ENCODE measurements at places on chromosomes 1 and 21.
A peak's percentile ranks its signal among the peaks of the same experiment; 100 is the strongest.

GRCh38 chr1:28322194-28322593 is 6.6 kb upstream of the MED18 start:
- DNase-seq = peak; percentile 53

DNA sequence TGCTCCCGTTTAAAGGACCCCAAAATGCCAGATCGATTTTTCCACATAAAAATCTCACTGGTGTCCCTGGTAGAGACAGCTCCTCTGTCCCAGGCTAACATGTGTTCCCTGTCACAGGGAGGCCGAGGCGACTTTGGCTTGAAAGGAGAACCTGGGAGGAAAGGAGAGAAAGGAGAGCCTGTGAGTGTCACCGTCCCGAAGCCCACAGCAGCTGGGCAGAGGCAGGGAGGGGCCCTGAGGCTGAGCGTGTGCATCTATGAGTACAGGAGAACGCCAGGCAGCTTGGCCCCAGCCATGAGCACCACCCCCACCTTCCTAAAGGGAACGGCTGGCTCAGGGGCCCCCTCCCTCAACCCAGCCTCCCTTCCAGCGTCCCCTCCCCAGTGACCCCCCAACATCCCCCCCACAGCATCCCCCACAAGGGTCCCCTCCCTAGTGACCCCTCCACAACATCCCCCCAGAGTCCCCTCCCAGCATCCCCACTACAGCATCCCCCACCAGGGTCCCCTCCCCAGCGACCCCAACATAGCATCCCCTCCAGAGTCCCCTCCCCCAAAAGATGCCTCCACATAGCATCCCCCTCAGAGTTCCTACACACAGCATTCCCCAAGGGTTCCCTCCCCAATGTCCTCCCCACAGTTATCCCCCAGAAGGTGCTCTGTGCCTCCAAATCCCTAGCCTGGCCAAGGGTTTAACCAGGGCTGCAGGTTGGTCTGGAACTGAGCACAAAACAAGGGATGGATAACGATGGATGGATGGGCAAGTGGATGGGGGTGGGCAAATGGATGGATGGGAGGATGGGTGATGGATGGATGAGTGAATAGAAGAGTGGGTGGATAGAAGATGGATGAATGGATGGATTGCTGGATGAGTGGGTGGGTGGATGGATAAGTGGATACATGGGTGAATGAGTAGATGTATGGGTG is 25.1 kb downstream of the COL6A2 start:
- DNase-seq = no peak

GRCh38 chr1:201702936-201703335 is 126.0 kb upstream of the IPO9 start:
- DNase-seq = no peak

DNA sequence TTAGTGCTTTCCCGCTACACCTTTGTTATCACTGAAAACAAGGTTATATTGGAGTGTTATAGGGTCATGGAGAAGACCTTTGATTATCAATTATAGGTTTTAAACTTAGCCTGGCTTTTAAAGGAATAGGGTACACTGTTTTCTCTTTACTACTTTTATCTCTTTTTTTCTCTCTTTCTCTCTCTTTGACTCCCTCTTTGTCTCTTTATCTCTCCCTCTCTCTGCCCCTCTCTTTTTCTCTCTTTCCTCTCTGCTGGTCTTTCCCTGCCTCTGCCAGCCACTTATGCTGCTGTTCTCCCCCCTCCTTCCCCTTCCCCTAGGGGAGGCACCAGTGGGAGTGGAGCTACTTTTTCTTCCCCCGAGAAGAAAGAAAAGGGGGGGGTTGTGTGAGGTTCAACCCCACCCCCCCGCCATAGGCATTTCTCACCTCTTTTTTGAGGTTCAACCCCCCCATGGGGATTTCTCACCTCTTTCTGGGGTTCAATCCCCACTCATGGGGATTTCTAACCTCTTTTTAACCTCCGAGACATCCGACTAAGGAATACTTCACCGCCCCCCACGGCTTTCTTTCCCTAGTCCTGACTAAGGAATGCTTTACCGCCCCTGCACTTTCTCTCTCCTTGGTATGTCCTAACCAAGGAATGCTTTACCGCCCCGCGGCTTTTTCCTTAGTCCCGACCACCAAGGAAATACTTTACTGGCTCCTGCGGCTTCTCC is 17.2 kb upstream of the ZBTB8B start:
- no peak for DNase-seq

DNA sequence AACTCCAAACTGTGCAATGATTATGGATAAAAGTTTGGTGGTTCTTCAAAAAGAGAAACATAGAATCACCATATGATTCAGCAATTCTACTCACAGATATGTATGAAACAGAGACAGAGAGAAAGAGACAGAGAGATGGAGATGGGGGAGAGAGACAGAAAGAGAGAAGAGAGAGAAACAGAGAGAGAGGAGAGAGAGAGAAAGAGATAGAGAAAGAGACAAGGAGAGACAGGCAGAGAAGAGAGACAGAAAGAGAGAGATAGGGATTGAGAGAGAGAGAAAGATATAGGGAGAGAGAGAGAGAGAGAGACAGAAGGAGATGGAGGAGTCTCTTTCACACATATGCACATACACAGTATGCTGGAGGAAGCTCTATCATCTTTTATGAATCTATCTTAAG is 87.8 kb downstream of the DISC1 start:
- no peak for DNase-seq

GRCh38 chr1:33367485-33368405 is 46.8 kb upstream of the A3GALT2 start:
- peak; percentile 84 for DNase-seq
